ENCODE measurements at places on chromosomes 11 and 22.

DNA sequence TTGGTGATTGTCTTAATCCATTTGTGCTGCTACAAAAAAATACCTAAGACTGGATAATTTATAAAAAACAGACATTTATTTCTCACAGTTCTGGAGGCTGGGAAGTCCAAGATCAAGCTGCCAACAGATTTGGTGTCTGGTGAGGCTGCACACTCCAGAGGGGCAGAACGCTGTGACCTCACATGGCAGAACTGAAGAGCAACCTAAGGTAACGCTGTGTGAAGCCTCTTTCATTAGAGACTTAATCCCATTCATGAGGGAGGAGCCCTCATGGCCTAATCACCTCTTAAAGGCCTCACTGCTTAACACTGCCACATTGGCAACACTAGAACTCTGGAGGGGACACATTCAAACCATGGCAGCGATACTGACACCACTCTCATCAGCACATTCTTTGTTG, 42.7 kb upstream of the BIRC3 start:
- no peak for DNase-seq

DNA sequence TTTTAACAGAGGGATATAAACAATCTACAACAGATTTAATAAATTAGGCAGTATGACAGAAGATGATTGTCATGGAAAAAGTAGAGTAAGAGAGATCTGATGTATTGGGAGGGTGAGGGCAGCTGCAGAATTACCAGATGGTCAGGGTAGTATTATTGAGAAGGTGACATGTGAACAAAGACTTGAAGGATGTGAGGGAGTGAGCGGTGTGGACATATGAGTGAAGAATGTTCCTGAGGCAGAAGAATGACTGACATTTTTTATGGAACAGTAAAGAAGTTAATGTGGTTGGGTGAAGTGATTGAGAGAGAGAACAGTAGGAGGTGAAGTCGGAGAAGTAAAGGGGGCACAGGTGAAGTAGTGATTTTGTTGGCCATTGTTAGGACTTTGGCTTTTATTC, 42.4 kb upstream of the HIPK3 start:
- DNase-seq = no peak

GRCh38 chr11:100791103-100791502, 104.0 kb downstream of the ARHGAP42 start:
- DNase-seq = no peak

GRCh38 chr22:25420471-25420924, 144.0 kb upstream of the GRK3 start:
- DNase-seq = no peak

GRCh38 chr22:45866646-45867117, 110.3 kb downstream of the WNT7B start:
- DNase-seq = no peak

DNA sequence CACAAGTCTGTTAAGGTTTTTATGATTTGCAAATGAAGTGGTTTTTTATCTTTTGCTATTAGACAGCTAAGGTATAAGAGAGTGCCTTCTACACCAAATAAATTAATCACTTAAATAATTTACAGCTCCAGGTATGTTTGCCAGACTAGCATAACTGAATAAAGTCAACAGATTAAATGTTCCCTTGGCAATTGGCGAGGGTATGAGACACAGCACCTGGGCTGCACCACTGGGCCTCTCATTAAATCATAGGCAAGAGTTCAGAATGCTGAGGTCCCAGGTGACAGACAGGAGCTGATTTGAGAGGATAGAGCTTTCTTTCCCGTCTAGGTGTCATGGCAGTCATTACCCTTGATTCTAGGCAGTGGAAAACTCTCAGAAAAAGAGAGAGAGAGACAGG, 62.6 kb upstream of the WT1 start:
- no peak for DNase-seq

GRCh38 chr11:14587258-14587657, 56.3 kb upstream of the PDE3B start:
- DNase-seq = no peak

- no peak for DNase-seq
Measured at GRCh38 chr11:6077723-6078122, 29.8 kb upstream of the OR56B4 start.

- DNase-seq = no peak
Measured at GRCh38 chr11:104999721-105000120, 23.2 kb downstream of the CASP5 start.

GRCh38 chr11:14451825-14452224, 47.8 kb downstream of the COPB1 start:
- no peak for DNase-seq

DNA sequence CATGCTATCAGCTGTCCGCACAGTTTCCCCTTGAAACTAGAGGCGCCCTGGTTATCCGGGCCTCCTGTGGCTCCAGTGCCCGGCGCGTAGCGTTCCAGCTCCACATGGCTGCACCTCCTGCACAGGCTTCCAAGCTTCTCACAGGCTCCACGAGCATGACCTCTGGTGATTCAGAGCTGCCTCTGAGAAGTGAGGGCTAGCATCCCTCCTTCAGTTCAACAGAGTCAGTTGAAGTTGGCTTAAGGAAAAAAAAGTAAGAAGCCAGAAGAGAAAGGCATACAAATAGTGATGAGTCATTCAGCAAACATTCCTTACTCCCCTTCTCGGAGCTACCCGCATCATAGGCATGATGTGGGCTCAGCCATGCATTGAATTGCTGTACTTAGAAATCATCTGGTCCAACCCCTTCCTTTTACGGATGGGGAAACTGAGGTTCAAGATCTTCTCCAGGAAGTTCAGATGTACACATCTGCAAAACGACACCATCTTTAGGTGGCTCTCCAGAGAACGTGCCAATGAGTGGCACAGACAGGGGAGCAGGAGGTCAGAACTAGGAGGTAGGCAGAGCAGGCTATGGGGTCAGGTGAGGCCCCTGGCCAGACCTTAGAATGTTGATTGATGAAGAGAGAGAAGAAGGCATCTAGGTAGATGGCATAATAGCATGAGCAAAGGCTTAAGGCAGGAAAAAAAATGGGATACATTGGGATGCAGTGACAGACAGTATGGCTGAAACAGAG, 216.3 kb upstream of the TBCEL start:
- peak; percentile 65 for DNase-seq

DNA sequence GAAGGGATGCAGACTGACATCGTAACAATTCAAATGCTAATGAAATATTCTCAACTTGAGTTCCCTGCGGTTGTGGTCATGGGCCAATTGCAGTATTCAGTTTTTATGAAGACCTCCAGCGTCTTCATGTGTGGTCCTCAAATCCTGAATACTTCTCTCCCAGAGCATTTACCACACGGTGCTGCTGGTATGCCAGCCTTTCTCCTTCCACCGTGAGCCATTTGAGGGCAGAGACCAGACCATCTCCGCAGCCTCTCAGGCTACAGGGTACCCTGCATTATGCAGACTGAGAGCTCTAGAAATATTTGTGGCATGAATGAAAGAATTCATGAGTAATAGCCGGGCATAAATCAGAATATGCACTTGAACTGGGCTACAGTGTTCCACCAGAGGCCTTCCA, 289.7 kb downstream of the ST3GAL4 start:
- DNase-seq = peak; percentile 68

DNA sequence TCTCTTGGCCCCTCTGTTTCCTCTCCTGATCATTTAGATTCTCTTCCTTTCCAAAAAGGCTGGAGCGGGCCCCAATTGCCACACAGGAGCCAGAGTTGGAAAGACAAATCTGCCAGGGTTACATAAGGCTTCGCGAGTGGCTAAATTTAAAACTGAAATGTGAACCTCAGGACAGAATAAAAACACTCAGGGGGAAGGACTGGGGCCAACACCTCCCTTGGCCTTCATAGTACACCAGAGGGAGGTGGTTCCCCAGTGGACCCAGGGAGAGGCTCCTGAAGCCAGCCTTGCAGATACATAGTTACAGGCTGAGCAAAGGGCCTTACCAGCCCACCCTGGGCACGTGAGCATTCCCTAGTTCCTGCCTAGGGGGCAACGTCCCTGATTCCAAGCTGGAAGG, 150.1 kb downstream of the MN1 start:
- DNase-seq = no peak

- DNase-seq = no peak
Measured at GRCh38 chr11:122398167-122398566, 257.4 kb upstream of the UBASH3B start.

- no peak for DNase-seq
Measured at GRCh38 chr11:131685906-131686305, 315.5 kb downstream of the NTM start.

GRCh38 chr11:20854215-20854955, 185.0 kb downstream of the NELL1 start:
- DNase-seq = no peak

GRCh38 chr11:95253141-95253540, 22.1 kb upstream of the SESN3 start:
- no peak for DNase-seq

DNA sequence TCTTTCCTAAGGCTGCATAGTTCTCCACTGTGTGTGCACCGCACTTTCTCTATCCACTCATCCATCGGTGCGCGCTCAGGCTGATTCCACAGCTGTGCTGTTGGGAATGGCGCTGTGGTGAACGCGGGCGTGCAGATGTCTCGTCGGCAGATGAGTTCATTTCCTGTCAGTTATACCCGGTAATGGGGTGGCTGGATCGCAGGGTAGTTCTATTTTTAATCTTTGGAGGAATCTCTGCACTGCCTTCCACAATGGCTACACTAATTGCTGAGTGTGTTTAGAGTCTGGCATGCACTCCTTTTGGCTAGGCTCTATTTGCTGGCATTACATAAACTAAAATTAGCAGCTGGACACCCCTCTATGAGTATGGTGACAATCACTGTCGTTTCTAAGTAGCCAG, 27.9 kb upstream of the KRTAP5-7 start:
- DNase-seq = no peak

- DNase-seq = no peak
Measured at GRCh38 chr22:35018995-35019394, 47.0 kb upstream of the ISX start.

- DNase-seq = no peak
Measured at GRCh38 chr22:31105282-31105929, 2.0 kb downstream of the SELENOM start.

GRCh38 chr11:106172386-106172991, 95.0 kb downstream of the AASDHPPT start:
- no peak for DNase-seq

DNA sequence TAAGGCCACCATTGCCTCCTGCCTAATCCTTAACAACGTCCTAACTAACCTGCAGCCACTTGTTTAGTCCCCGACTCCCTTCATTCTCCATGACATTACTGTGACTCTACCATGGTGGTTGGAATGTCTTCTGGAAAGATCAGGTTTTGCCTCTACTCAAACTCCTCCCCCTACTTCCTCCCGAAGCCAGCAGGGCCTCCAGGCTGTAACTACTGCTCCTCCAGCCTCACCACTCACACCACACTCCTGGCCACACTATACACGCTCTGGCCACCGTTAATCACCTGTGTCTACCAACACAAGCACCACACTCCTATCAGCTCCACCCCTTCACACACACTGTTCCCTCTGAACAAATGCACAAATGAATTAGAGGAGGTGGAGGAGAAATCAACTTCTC, 69.2 kb downstream of the PACSIN2 start:
- DNase-seq = no peak

- no peak for DNase-seq
Measured at GRCh38 chr11:104092744-104093143, 56.3 kb downstream of the DDI1 start.

- DNase-seq = no peak
Measured at GRCh38 chr22:19266547-19267086, 24.9 kb downstream of the CLTCL1 start.

DNA sequence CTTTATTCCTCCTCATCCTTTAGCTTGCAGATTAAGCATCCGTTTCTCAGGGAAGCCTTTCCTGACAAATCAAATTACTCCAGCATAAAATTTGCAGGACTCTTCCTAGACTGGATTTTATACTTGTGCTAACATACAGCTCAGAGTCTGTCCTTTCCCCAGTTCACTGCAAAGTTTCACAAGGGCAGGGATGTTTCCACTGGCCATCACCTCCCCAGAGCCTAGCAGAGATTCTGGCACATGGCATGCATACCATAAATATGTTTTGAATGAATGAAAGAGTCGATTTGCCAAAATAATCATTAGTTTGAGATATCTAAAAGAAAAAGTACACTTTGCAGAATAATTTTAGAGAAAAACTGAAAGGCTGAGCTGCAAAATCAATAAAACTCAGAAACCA, 10.6 kb downstream of the MSANTD4 start:
- no peak for DNase-seq

DNA sequence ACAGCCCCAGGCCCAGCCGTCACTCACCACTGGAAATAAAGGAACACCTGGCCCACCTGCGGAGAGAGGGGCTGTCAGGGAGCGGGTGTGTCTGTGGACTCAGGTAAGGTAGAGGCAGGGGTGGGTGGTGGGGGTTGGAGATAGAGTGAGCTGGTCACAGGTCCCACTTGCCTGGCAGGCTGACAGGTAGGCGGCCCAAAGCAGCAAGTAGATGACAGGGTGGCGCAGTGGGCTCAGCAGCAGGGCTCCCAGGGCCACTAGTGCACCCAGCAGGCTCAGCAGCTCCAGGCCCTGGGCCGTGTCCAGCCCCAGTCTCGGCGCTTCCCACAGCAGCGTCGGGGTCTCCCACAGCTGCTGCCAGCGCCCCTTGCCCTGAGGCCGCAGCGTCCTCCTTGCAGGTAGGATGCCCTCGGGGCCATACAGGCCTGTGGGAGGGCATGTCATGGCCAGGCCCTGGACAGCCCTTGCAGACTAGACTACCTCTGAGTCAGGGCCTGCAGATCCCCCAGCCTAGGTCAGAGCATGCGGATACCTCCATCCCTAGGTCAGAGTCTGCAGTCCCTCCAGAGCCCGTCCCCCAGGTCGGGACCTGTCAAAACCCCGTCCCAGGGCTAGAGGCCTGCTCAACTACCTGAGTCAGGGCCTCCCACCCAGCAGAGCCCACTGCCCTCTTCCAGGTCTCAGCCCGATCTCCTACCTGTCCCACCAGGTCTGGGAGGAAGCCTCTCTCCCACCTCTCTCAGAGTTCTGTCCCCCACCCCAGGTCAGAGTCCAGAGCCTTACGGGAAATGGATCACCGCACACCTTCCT, 686 bp downstream of the LMF2 start:
- DNase-seq = no peak

DNA sequence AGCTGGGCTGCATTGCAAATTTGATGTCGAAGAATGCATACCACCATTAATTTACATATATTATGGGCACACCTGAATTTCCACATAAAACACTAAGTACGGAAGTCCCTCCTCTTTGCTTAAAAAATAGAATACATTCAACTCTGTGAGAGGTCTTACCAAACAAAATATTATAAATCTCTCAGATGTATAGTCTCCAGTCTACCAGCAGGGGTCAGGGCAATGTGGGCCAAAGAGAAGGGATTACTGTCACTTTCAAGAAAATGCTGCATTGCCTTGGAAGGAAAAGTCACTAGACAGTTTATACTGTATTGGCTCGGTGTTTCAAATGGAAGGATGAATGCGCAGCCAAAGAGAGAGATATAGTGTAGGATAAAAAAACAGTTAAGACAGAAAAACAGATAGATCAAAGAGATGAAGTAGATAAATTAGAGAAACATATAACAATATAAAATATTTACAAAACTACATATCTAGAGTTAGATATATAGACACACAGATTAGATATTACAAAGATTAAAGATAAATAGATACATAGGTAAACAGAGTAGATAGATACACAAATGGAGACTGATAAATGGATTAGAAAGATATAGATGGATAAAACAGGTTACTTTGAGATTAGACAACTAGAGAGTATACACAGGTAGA, 20.9 kb downstream of the SERGEF start:
- no peak for DNase-seq
